ENCODE measurements at places on chromosomes 7 and 10.

GRCh38 chr10:4109469-4109868 is 324.5 kb upstream of the KLF6 start:
- DNase-seq, result no peak

GRCh38 chr7:38141187-38141586 is 36.9 kb upstream of the STARD3NL start:
- no peak for DNase-seq

- DNase-seq, result no peak
These were observed 5.3 kb upstream of the LRRC61 start for GRCh38 chr7:150317748-150318444.

GRCh38 chr10:80141696-80142460 is 9.3 kb downstream of the PLAC9 start:
- DNase-seq, result no peak

DNA sequence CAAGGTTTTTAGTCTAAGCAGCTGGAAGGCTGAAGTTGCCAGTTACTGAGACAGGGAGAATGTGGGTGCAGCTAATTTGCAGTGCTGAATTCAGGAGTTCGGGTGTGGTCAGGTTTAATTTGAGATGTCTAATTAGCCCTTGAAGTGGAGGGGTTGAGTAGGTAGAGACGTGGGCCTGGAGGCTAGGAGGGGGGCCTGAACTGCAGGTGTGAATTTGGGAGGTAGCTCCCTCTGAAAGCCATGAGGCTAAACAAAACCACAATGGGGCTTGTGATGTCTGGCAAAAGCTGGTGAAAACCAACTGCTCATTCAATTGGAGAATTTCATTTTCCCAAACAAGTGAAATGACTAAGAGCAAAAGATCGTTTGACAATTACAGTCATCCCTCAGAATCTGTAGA is 246.0 kb upstream of the NFE2L3 start:
- DNase-seq, result no peak

DNA sequence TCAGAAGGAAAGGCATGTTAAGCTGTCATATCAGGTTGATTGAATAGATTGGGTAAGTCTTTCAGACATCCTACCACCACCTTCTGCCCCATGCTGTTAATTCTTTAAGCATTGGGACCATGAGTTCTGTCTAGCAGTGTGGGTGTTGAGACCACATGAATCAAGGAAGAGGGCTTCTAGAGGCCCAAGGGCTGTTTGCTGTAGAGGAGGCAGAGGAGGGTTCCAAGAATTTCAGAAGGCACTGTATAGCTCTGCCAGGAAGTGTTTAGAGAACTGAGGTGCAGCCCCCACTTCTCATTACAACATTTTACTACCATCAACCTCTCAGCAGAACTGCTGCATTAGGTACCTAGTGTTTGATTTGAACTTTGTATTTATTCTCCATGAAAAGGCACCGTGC is 720.2 kb downstream of the AUTS2 start:
- no peak for DNase-seq

GRCh38 chr7:142882338-142882678 is 3.2 kb downstream of the TRPV6 start:
- no peak for DNase-seq

DNA sequence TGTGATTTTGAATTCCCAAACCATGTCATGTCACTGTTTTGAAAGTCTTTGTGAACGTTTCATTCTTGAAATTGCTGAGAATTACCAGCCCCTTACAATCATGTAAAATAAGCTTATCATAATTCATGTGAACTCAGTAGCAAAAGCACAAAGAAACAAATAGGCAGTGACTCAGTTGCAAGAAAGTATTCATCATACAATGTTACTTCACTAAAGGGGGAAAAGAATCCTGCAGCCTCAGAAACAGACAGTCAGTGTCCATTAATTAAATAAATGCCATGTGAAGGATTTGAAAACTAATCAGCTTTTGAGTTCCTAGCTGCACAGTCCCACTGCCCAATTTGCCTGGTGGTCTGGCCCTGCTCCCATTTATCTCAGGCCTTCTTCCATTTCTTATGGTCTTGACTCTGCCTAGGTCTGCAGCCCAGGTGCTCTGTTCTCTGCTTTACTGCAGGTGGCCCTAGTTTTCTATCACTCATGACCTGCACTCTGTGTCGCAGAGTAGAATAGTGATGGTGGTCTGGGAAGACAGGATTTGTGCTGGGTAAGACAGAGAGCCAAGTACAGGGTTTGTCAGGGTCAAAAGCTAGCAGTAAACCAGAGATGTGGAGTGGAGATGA is 99.7 kb downstream of the PLCE1 start:
- DNase-seq, result no peak
